Muscle of arm (tissue), 14 donors: ENCODE measurements at places on chromosomes 1 and 21.

GRCh38 chr1:183946320-183946613 is 91.3 kb downstream of the COLGALT2 start:
- peak; percentile 61 for DNase-seq

GRCh38 chr1:101506541-101507164 is 269.8 kb downstream of the S1PR1 start:
- DNase-seq = no peak

- no peak for DNase-seq
Measured at GRCh38 chr1:203512848-203513584, 19.1 kb downstream of the OPTC start.

DNA sequence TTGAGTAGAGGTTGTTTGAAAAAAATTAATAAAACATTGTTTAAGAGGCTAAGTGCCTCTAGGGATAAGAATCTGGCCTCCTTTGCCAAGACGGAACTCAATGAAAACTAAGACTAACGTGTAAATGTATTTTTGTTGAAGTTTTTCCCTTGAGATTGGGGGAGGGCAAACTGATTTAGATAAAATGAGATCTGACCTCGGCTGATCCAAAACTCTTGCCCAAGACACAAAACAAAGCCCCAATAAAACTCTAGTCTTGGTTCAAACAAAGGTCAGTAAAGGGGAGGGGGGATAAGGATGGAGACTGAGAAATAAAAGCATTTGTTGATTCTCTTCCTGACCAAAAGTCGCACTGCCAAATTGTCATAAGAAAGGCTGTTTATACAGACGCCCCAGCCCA is 134.8 kb upstream of the DPT start:
- DNase-seq = peak; percentile 61

GRCh38 chr1:5904551-5904950 is 87.7 kb downstream of the NPHP4 start:
- no peak for DNase-seq

DNA sequence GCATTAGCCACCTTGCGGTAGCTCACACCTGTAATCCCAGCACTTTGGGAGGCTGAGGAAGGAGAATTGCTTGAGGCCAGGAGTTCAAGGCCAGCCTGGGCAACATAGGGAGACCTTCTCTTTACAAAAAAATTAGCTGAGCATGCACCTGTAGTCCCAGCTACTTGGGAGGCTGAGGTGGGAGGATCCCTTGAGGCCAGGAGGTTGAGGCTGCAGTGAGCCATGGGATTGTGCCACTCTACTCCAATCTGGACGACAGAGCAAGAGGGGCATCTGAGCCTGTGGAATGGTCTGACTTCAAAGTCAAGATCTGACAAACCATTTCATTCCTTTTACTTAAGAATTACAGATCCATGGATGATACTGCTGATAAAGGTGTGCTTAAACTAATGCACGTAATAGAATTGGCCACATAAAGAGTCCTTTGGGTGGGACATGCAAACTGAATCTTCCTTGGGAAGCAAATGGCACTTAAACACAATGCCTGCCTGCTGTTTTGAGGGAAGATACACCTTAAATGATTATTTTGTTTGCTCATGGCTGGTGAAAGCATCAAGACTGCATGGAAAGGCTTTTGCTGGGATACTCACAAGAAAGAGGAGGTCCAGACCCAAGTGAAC is 2.5 kb upstream of the TMEM201 start:
- no peak for DNase-seq

DNA sequence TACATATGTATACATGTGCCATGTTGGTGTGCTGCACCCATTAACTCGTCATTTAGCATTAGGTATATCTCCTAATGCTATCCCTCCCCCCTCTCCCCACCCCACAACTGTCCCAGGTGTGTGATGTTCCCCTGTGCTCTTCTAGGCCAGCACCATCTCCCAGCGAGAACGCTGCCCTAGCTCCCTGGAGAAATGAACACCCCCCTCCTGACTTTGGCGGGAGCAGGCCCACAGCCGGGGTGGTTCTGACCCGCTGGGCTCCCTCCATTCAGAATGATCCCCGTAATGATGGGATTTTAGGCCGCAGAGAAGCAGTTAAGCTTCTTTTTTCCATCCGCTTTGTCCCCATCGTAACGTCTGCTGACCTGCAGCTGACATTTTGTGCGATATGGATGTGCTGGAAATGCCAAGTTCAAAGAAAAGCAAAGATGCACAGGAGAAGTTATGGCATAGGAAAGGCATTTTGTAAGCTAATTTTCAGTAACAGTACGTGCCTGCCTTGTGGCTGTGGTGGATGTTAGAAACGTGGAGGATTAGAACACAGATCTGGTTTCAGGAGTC is 39.3 kb downstream of the ELK4 start:
- DNase-seq = no peak

DNA sequence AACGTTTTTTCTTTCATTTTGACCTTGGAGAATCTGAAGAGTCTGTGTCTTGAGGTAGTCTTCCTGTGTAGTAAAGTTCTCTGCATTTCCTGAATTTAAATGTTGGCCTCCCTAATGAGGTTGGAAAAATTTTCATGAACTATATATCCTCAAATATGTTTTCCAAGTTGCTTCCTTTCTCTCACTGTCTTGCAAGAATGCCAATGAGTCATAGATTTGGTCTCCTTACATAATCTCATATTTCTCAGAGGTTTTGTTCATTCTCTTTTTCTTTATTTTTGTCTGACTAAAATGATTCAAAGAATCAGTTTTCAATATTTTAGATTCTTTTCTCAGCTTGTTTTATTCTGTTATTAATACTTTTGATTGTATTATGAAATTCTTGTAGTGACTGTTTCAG is 87.6 kb downstream of the DRAM2 start:
- DNase-seq = no peak

- peak; percentile 48 for DNase-seq
Measured at GRCh38 chr1:94757931-94758330, 62.2 kb upstream of the SLC44A3 start.

- DNase-seq = no peak
Measured at GRCh38 chr1:67937010-67937409, 103.7 kb upstream of the GNG12 start.

GRCh38 chr1:154622503-154623039 is 14.6 kb upstream of the ADAR start:
- DNase-seq = no peak

GRCh38 chr1:8239306-8240023 is 78.4 kb upstream of the SLC45A1 start:
- no peak for DNase-seq

DNA sequence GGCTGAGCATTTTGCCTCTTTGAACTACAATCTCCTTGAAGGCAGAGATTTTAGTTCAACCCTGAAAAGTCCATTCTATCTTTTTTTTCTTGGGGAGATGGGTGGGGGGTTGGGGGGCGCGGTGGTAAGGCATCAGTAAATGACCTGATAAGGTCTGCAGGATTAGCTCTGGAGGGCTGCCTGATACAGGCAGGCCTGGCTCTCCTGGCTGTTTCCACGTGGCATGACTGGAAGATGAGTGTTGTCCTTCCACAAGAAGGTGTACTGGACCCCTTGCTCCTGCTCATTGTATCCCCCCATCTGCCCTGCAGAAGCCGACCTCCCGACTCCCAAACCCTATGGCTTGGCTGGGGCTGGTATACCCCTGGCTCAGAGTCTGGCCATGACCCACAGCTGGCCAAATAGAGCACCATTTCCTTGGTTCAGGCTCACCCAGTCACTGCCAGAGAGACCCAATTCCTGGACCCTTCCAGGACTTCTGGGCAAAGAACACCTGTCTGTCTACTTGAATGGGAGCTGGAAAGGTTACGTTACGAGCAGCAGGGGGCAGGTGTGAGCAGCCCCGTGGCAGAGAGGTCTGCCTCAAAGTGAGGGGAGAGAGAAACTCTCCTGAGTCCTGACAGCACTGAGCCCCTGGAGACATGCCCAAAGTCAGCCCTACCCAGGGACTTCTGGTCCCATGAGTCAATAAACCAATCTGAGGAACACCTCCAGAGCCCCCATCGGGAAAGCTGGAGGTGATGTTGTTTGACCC is 17.0 kb downstream of the DHRS3 start:
- DNase-seq = no peak

- no peak for DNase-seq
Measured at GRCh38 chr1:21938732-21939538, 1.8 kb upstream of the HSPG2 start.

DNA sequence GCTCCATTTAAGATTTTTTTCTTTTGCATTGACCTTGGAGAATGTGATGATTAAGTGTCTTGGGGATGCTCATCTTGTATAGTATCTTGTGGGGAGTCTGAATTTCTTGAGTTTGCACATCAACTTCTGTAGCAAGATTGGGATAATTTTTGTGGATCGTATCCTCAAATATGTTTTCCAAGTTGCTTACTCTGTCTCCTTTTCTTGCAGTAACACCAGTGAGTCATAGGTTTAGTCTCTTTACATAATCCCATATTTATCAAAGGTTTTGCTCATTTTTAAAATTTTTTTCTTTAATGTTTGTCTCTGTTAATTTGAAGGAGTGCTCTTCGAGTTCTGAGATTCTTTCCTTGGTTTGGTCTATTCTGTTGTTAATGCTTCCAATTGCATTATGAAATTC is 41.7 kb upstream of the ANGPTL1 start:
- DNase-seq = no peak

- DNase-seq = no peak
Measured at GRCh38 chr1:112904071-112904830, 51.7 kb downstream of the SLC16A1 start.

DNA sequence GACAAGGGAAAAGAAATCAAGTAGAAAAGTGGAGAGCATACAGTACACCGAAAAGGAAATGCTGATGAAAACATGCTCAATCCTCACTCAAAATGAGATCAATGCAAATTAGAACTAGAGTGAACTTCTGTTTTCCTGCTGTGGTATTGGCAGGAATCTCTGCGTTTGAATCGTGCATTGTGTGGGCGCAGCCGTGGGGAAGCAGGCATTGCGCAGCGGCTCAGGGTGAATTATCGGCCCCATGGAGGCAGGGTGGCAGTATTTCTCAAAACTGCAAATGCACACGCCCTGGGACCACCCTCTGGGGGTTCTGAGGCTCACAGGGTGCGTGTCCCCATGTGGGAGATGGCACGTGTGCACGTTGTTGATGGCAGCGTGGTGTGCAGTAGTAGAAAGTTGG is 140.6 kb downstream of the PEX14 start:
- no peak for DNase-seq

DNA sequence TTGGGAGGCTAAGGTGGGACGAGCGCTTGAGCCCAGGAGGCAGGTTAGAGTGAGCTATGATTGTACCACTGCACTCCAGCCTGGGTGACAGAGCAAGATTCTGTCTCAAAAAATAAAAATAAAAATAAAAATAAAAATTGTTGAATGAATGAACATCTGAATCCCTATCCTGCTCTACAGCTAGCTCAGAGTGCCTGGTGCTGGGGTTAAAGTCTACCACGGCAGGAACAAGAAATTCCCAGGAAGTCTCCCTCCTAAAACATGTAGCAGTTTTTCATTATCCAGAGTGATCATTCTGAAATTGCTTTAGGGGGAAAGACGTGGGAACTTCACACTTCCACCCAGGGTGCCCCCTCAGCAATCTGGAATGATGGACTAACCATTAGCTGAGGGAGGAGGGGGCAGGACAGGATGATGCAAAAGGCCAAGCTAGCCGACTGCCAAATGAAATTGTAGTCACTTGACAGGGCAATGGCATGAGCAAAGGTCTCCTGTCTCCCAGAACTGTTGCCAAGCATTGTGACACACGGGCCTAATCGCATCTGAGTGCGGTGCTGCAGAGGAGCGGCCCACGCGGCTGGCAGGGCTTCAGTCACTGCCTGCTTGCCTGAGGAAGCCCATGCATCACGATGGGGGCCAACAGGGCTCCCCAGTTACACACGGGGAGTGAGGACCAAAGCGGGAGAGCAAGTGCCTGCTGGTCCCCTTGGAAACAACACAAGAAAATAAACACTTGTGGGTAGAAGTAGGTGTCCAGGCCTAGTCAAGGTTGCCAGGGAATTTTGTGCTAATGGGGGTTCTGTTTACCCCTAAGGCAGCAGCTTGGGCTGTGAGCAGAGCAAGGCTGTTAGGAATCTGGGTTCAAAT is 85.7 kb downstream of the NENF start:
- DNase-seq = no peak

- DNase-seq = no peak
Measured at GRCh38 chr1:19903621-19904020, 19.8 kb downstream of the PLA2G2E start.

DNA sequence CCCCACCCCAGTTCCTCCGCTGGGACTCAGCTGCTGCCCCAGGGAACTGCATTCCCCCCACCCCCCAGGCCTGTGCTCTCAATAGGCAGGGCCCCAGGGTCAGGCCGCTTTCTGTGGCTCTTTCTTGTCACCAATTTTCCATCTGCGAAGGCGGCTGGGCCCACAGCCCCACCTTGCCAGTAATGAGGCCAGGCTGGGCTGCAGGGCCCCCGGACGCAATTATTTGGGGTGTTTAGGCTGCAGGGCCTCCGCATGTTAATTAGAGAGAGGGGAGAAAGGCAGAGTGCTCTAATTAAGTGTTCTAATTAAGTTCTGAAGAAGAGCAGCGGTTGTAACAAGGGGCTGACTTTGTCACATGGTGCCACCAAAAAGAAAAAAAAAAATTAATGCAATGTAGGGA is 71.8 kb downstream of the EPHB2 start:
- DNase-seq = no peak

- DNase-seq = no peak
Measured at GRCh38 chr1:203126151-203126865, 1.2 kb upstream of the ADORA1 start.

- no peak for DNase-seq
Measured at GRCh38 chr1:119143706-119144105, 3.3 kb upstream of the WARS2 start.

GRCh38 chr1:158417586-158417985 is 8.5 kb downstream of the OR10K2 start:
- DNase-seq = no peak

- no peak for DNase-seq
Measured at GRCh38 chr1:245871915-245872314, 635.2 kb downstream of the SMYD3 start.

GRCh38 chr1:54697896-54698295 is 17.8 kb upstream of the TTC4 start:
- no peak for DNase-seq

- no peak for DNase-seq
Measured at GRCh38 chr21:32516756-32517649, 68.3 kb downstream of the TCP10L start.

DNA sequence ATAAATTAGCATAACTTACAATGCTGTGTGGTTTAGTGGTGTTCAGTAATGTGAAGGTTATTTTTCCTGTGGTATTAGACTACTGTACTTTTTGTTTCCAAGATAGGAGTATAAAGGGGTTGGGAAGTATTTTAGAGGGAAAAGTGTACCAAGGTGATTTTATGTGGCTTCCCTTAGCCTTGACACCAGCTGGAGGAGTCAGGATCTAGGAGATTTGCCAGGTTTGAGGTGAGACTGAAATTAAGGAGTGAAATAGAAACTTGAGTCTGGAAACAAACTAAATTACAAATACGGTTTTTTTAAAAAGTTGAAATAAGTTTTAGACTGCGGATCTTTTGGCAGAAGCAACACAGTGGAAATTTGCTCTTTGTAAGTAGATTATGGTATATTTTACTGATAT is 32.3 kb downstream of the COG2 start:
- DNase-seq = no peak

- DNase-seq = peak; percentile 89
Measured at GRCh38 chr1:153790313-153790965, 15.2 kb downstream of the SLC27A3 start.

GRCh38 chr1:28229089-28229488 is 3.7 kb downstream of the DNAJC8 start:
- DNase-seq = no peak
